ENCODE measurements at places on chromosomes 11 and 22.
A peak's percentile ranks its signal among the peaks of the same experiment; 100 is the strongest.

GRCh38 chr11:93686812-93687211 is 25.3 kb downstream of the CEP295 start:
- no peak for DNase-seq

DNA sequence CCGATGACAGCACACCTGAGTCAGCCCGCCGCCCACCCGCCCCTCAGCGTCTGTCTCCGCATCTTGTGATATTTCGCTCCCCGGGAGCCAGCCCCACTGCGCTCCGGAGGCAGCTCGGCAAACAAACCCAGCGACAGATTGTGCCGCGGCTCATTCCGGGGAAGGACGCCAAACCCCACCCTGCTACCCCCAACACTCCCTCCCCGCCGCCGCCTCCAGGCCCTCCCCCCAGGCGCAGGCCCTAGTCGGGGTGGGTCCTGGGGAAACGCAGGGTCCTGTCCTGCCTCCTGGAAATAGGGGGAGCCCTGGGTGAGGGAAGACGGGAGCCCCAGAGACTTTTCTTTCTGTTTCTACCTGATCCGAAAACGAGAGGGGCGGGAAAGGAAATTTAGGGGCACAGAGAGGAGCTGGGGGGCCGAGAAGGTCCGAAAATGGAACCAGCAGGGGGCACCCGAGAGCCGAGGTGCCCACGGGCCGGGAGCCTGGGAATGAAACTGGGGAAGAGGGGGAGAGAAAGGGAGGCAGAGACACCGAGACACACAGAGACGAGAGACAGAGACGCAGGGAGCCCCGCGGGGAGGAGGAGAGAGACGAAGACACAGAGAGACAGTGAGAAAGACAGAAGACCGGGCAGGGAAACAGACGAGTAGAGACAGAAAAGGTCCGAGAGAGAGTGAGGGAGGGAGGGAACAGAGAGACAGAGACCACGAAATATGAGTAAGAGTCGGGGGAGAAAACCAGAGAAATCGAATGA is 1.7 kb upstream of the RTN4RL2 start:
- DNase-seq = peak; percentile 51

DNA sequence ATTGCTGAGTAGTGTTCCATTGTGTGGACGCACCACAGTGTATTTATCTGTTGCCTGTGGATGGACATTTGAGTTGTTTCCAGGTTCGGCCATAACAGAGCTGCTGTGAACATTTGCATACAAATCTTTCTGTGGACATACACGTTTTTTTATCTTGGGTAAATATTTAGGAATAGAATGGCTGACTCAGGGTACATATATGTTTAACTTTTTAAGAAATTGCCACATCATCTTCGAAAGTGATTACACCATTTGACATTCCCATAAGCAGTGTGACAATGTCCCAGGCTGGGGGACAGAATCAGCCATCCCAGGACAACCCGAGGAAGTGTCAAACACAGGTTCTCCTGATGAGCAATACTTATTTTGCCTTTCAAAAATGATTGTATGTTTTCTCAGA is 87.9 kb downstream of the OSBP2 start:
- DNase-seq = no peak

GRCh38 chr22:42310291-42311015 is 40.0 kb upstream of the TCF20 start:
- no peak for DNase-seq

GRCh38 chr11:59894616-59895015 is 16.0 kb downstream of the OOSP3 start:
- DNase-seq = no peak

DNA sequence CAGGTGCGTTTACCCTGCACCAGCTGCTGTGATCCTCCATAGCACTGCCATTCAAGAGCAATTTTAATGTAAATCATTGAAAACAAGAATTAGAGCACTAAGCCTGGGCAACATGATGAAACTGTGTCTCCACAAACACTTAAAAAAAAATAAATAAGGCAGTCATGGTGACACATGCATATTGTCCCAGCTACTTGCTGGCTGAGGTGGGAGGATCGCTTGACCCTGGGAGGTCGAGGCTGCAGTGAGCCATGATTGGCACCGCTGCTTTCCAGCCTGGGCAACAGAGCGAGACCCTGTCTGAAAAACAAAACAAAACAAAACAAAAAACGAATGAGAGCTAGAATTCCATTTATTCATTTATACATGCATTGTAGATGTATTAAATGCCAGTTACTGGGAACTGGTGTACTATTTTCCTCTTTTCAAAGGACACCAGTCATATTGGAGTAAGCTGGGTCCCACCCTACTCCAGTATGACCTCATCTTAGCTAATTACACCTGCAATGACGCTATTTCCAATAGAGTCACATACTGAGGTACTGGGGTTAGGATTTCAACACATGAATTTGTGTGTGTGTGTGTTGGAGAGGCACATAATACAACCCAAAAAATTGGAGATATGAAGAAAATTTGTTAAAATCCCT is 101.9 kb downstream of the MICAL2 start:
- no peak for DNase-seq

DNA sequence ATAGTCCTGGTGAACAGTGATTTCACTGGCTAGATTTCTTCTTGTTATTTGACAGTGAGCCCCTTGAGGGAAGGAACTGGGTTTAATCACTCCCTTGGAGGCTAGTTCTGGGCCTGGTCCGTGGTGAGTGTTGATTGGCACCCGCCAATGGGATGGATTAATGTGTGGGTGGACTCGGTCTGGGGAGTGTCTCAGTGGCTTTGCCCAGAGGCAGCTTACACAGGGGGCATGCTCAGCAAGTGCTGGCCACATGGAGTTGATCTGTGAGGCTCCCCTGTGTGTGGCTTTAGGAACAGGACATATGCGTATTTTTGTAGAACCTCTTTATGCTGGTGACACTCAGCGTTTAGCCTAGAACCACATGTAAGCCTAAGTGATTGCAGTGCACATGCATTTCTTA is 106.9 kb downstream of the TBC1D22A start:
- DNase-seq = no peak

GRCh38 chr11:79332017-79332416 is 108.8 kb downstream of the TENM4 start:
- no peak for DNase-seq

DNA sequence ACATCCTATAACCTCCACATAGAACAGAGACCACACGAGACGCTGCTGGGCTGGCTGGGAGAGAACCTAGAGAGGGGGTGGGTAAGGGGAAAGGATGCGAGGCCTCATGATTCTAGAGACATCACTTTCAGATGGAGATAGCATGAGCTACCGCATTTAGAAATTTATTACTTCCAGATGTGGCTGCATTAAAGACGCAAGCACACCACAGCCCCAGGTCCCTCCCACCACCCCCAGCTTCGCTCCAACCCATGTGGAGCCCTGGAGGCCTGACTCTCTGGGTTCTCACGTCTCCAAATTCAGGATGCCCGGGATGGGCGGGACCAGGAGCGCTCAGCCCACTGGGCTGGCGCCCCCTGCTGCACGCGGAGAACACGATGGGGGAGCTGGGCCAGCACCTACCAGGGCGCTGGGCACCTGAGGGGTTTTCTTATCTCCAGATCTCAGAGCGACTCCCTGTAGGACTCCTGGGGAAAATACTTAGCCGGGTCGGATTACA is 13.6 kb downstream of the MRPL21 start:
- peak; percentile 75 for DNase-seq

DNA sequence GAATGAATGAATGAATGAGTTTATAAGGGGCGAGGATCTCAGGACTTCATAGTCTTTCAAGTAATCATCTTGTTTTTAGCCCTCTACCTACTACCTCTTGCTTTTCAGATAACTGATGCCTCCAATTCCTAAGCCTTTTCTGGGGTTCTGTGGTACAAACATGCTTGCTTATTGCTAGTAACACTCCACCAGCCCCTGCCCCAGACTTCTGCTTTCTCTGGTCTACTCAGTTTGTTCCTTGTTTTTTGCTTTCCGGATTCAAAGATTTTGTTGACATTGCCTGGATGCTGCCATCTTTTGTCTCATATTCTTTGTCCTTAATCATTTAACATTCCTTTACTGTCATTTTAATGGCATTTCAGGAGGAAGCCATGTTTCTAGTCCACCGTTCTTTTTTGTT is 8.9 kb upstream of the TMEM9B start:
- DNase-seq = no peak

GRCh38 chr11:35641171-35641897 is 21.2 kb upstream of the TRIM44 start:
- no peak for DNase-seq

DNA sequence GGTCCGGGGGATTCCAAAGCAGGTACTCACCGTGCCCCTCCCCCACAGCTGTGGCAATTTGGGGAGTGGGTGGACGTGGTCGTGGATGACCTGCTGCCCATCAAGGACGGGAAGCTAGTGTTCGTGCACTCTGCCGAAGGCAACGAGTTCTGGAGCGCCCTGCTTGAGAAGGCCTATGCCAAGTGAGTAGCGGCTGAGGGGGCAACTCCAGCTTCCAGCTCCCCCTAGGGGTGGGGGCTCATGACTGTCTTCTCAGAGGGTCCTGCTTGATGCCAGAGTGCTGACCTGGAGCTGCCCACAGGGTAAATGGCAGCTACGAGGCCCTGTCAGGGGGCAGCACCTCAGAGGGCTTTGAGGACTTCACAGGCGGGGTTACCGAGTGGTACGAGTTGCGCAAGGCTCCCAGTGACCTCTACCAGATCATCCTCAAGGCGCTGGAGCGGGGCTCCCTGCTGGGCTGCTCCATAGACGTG is 4.2 kb downstream of the CAPN1 start:
- no peak for DNase-seq

DNA sequence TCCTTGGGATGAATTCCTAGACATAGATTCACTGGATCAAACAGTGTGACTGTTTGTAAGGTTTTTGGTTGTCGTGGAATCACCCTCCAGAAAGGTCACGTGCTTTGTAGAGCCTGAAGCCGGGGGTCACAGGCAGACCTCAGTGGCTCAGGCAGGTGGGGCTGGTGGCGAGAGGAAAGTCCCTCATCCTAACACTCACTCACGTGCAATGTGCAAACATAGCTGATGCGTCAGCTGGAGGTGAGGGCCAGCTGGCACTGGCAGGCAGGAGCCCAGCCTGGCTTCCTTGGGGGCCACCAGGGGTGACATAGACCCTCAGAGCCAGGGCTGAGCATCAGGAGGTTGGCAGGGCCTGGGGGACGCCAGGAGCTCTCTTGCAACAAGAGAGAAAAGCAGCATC is 90.0 kb downstream of the ARHGAP8 start:
- no peak for DNase-seq

DNA sequence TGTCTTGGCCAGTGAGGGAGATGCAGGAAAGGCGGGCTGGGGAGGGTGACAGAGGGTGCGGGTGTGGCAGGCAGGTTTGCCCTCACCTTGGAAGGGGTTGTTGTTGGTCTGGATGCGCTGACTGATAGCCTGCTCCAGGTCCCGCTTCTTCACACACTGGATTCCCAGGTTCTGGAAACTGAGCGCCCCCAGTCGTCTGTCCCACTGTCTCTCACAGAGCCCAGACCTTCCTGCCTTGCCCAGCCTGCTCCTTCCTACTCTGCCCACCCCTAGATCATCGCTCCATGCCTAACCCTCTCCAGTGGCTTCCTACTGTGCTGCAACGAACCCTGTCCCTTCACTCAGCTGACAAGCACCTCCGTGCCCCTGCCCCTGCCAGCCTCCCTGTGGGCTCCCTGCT is 2.7 kb downstream of the RELA start:
- no peak for DNase-seq

DNA sequence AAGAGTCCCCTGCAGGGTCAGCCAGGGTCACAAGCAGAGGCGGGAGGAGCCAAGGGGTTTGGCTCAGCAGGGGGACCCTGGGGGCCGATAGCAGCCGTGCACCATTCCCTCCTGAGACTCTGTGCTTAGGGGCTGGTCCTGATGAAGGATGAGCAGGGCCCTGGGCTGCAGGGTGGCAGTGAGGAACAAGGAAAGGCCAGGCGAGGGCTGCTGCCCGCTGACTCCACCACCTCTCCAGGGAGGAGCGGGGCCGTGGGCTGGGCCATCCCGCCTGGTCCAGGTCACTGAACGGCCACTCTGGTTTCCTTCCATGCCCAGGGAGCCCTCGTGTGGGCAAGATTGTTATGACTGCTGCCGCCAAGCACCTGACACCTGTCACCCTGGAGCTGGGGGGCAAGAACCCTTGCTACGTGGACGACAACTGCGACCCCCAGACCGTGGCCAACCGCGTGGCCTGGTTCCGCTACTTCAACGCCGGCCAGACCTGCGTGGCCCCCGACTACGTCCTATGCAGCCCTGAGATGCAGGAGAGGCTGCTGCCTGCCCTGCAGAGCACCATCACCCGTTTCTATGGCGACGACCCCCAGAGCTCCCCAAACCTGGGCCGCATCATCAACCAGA is 9.2 kb upstream of the NDUFS8 start:
- no peak for DNase-seq

DNA sequence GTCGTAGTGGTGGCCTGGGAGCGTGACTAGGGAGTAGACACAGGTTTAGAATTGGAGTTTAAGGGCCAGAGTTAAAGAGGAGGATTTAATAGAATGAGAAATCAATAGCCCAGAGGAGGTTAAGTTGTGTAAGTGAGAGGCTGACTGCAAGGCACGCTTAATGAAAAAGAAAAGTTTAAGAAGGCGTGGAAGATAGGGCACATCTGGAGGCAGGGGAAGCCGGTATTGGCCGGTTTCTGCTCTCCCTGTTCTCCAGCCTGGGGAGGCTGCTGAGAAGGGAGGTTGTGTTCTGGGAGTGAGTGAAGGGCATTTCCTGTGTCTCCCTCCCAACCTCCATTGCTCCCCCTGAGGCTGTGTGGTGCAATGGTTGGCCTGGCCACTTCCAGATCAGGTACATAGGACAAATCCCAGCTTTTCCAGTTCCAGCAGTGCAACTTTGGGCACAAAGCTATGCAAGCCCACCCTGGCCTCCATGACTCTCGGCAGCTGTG is 6.3 kb downstream of the GRIK4 start:
- DNase-seq = no peak

- DNase-seq = peak; percentile 60
Measured at GRCh38 chr11:92707173-92707619, 262.3 kb upstream of the MTNR1B start.

DNA sequence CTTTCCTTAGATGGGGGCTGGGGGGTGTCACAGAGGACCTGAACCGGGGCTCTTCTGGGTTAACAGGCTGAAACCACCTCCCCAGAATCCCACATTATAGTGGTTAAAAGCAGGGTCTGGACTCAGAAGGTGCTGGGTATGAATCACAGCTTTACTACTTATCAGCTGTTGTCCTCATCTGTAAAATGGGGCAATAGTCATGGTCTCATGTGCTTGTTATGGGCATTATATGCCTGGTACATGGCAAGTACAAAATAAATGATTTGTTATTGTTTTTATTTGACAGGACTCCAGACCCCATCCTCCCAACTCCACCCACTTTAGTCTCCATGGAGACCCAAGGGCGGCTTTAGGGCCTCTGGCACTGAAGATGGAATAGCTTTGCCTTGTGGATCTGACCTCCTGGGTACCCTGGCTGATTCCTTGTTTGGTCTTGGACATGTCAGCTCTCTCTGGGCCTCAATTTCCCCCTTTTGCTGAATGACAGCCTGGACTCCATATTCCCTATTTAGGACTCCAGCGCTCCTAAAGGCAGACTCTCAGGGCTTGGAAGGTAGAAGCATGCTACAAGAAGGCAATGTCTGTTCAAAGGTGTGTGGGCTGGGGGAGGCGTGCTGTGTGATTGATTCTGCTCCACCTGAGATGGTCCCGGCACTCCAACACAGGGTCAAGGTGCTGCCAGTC is 812 bp upstream of the SMTN start:
- peak; percentile 40 for DNase-seq

All from tongue (tissue), 3 donors.